ENCODE measurements at places on chromosomes 7 and 10.

- peaks cover 46% of the 10 kb centered on the region for H3K36me3 ChIP-seq
- DNase-seq: peak; percentile 68
- no peaks in the 10 kb centered on the region for H3K27me3 ChIP-seq
- H3K4me3 ChIP-seq: no peak overlapping the region
- H3K4me1 ChIP-seq: peaks cover 7% of the 10 kb centered on the region
- peak overlapping the region; percentile 61 for H3K27ac ChIP-seq
Observed at GRCh38 chr7:139588632-139589031, 65.1 kb downstream of the CLEC2L start.

GRCh38 chr7:22876986-22877729 is 54.5 kb upstream of the TOMM7 start:
- DNase-seq: no peak
- no peaks in the 10 kb centered on the region for H3K27me3 ChIP-seq
- no peak overlapping the region for H3K4me3 ChIP-seq
- H3K27ac ChIP-seq: no peak overlapping the region

- H3K4me3 ChIP-seq: no peak overlapping the region
- no peaks in the 10 kb centered on the region for H3K4me1 ChIP-seq
- H3K36me3 ChIP-seq: no peaks in the 10 kb centered on the region
- H3K27me3 ChIP-seq: no peaks in the 10 kb centered on the region
Observed at GRCh38 chr10:43692051-43692825, 43.6 kb upstream of the ZNF32 start.

DNA sequence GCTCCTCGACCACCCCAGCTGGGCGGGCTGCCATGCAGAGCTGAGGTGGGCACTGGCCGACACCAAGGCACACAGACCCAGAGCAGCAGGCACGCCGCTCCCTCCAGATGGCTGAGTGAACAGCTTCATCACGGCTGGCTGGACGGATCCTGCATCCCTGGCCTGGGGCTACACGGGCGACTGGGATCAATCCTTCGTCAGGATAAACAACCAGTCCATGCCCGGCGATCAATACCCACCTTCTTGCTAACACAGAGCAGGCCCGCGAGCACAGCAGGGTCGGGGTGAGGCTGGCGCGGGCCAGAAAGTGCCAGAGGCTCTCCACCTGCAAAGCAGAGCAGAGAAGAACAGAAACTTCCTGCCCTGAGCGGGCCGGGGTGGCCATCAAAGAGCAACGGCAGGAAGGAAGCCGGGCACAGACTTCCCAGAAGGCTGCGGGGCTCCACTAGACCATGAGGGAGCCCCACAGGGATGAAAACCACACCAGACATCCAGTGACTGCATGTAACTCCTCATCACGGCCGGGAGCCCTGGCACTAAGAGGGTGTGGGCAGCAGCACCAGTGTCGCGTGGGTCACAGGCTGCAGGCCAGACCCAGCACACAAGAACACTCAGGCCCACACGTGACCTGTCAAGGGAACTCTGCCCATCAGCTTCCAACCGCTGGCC is 166.4 kb downstream of the MAD1L1 start:
- peaks cover 5% of the 10 kb centered on the region for H3K36me3 ChIP-seq
- H3K4me1 ChIP-seq: no peaks in the 10 kb centered on the region
- no peak for DNase-seq

DNA sequence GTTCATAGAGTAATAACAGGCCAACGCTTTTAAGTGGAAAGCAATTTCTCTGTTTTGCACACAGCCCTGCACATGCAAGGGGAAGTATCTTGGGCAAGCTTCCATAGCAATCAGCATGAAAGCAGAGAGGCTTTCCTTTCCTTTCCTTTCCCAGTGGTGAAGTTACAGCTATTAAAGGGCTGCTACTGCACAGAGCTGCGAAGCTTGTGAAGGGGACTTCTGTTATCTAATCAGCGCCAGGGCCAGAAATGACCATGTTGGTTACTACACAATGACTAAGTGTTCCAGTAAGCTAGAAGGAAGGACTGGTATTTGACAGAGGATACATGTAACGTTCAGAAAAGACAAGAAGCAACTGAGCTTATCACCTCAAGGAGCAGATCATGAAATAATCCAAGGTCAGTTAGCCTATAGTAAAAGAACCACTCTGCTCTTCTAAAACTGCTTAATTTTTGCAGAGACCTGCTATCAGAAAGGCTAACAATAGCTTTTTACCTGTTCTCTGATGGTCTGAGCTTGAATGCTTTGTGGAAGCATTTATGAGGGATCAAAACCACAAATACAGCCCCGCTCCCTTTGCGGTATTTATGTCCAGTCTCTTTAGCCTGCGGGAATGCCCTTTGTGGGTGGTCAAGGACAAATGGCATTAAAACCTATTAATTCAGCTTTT is 45.9 kb downstream of the SGMS1 start:
- no peaks in the 10 kb centered on the region for H3K27me3 ChIP-seq
- no peaks in the 10 kb centered on the region for H3K36me3 ChIP-seq
- H3K4me1 ChIP-seq: peaks cover 44% of the 10 kb centered on the region
- H3K4me3 ChIP-seq: no peak overlapping the region
- DNase-seq: no peak

Data from gastrocnemius medialis (tissue), 4 donors.